ENCODE measurements at places on chromosomes 6 and 20.

DNA sequence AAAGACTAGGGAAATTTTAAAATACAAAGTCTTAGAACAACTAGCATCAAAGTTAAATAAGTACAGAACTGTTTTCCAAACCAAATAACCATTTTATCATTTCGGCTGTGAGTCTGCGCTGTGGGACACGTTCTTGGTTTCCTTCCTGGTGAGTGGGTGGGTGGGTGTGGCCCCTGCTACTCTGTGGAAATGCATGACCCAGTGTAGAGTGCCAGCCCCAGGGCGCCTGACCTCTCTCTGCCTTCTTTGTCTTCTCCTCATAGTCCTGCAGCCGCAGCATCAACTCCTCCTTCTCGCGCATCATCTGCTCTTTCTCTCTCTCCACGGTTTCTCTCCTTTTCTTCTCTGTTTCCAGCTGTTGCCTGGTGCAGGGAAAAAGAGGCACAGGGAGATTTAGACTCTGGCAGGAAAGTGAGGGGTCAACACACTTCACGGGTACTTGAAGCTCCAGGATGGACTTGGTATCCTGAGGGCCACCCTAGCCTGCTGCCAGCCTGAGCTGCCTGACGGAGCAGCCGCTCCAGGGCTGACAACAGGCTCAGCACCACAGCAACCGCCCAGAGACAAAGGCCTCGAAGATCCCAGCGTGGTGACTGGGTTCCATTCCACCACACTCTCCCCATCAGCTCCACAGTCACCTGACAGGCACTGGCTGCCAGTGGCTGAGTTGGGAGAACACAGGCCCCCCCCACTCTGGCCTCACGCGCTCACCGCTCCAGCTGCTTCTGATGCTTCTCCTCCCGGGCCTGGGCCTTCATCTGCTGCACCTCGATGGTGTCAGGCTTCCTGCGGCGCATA is 48.4 kb downstream of the EZR start:
- DNase-seq, result no peak

DNA sequence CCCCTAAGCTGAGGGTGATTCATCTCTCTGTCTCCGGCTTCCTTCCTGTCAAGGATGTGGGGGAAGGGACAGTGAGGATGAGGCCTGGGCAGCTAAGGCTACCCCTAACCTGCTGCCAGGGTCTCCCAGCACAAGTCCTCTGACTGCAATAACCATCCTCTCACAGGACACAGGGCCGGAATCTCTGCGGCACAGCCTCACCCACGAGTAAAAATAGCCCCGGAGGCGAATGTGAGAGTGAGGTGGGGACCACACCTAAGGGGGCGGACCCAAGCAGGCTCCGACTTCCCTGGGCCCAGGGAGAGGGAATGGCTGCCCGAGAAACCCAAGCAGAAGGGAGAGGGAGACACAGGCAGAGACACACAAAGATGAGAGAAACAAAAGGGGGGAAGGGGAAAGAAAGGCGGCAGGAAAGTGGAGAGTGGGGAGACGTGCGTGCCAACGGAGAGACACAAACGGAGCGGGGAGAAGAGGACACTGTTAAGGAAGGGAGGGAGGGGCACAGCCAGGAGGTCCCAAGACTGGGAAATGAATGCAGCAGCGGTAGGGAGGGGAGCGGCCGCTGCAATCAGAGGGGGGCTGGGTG is 1.4 kb downstream of the CLIC1 start:
- no peak for DNase-seq

- DNase-seq, result no peak
Observed at GRCh38 chr6:127641905-127642304, 64.9 kb downstream of the C6orf58 start.

DNA sequence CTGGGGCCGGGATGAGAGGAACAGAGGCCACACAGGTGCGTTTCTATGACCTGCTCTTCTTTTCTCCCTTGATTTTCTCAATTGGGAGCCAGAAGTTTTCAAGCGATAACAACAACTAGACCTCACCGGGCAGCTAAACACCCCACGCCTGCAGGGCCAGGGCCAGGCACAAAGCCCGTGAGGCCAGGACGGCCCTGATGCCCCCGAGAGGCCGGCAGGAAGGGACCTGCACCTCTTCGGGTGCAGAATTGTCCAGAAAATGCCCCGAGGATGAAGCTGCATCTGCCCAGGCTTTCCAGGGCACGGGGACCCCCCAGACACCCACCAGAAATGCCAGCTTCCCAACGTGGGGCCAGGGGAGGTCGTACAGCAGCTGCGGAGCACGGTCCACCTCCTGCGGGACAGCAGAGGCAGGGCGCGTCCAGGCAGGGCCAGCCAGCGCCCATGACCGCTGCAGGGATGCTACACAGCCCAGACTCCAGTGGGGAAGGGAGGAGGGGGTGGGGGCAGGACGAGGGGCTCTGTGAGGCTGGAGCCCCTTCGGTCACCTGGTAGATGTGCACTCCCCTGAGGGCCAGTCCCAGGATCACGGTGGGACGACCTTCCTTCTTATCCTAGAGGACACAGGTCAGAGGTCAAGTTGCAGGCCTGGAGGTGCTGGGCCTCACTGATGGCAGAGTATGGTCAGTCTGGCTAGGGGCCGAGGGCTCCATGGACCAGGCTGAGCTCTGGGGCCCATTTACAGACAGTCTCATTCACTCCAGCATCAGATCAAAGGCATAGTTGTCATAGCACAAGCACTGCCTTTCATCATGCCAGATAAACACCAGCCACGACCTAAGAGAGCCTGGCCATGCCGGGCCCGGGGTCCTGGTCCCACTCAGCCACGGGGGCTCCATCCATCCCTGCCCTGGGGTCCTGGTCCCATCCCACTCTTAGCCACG is 16.4 kb downstream of the FRMD1 start:
- DNase-seq, result no peak

DNA sequence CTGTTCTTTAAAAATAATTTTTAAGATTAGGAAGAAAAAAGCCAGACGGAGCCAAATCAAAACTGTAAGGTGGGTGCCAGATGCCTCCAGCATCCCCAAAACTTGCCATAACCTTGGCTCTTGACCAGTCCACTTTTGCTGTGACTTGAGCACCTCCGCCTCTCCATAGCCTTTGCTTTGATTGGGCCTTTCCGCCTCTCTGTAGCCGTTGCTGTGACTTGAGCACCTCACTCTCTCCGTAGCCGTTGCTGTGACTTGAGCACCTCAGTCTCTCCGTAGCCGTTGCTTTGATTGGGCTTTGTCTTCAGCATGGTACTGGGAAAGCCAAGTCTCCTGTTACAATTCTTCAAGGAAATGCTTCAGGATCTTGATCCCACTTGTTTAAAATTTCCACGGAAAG is 73.0 kb downstream of the YTHDF1 start:
- DNase-seq, result no peak

- no peak for DNase-seq
Observed at GRCh38 chr20:22678678-22679077, 94.3 kb upstream of the FOXA2 start.

GRCh38 chr20:8646033-8646441 is 422.9 kb upstream of the PLCB4 start:
- DNase-seq, result no peak

DNA sequence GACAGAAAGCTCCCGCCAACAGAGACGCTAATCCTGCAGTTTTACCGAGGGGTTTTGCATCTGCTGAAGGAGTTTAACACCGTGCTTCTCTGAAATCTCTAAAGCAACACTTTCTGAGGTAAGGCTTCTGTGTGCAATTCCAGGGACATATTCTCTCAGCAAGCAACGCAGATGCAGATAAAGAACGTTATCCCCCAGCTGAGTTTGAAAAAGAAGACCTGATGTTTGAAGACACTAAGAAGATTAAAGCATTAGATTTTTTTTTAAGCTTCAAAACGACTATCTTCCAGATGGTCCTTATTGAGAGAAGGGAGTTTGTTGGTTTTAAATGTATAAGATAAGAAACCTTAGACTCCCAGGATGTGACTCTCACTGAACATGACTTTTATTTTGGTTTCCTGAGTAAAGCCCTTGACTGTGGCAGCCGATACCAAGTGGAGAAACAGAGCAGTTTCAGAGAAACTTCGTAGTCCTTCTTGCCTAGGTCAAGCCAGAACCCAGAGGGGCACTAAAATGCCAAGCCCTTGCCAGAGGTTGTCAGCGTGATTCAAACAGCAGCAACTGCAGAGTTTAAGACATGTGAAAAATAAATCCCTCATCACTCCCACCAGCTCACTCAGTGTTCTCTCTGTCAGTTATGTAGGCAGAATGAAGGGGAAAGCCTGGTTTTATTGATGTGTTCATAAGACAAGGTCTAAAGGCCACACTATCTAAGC is 353.3 kb upstream of the CNR1 start:
- no peak for DNase-seq

GRCh38 chr20:49853640-49854039 is 41.0 kb downstream of the SLC9A8 start:
- no peak for DNase-seq

GRCh38 chr6:112770308-112770707 is 423.2 kb downstream of the RFPL4B start:
- no peak for DNase-seq

GRCh38 chr6:18792866-18793265 is 405.7 kb downstream of the RNF144B start:
- DNase-seq, result no peak

DNA sequence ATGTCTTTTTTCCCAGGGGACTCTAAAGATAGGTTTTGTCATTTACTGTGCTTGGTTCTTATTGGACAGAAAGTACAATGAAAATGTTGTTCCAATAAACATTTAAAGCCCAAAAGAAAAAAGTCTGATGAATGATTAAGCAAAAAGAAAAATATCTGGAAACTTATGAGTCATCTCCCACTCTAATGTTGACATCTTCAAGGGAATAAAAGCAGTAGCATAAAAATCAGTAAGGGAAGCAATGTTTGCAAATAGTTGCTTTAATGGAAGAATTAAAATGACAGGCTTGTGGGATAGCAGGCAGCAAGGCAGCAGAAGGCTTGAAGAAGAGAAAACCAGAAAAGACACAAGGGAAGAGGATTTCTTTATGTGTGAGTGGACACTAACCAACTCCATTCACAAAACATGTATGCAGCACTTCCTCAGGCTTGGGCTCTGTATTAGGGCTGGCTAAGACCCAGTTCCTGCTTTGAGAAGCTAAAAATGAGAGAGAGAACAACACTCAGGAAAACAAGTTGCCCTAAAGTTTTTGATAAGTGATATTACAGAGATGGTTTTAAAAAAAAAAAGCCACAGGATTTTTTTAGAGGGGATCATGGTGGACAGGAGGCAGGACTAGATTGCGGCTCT is 263.2 kb upstream of the NT5E start:
- DNase-seq, result no peak

DNA sequence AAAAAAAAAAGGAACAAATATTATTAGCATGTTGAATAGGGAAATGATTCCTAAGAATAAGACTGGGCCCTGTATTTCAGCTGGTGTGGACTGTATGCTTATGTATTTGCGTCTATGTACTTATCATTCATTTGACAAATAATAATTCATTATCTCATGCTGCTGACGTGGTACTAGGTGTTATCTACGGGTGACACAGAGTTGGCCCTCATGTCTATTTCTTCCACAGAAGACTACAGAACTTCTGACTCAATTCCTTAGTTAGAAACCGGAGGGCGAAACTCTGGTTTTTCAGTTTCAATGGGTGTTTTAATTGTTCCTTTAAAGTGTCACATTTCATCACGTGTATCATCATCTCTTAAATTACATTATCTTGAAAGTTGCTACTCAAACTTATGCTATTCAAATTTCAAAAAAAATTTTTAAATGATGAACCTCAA is 305.9 kb downstream of the CLIC5 start:
- no peak for DNase-seq

GRCh38 chr6:166381733-166382499 is 824 bp downstream of the MPC1 start:
- DNase-seq, result no peak

GRCh38 chr20:12882832-12883506 is 125.8 kb upstream of the SPTLC3 start:
- DNase-seq, result no peak

GRCh38 chr6:51594981-51595380 is 492.4 kb downstream of the PKHD1 start:
- DNase-seq, result no peak

GRCh38 chr20:48818481-48818987 is 9.3 kb downstream of the PREX1 start:
- no peak for DNase-seq

- DNase-seq, result no peak
Observed at GRCh38 chr20:21433329-21433890, 36.1 kb upstream of the NKX2-4 start.

DNA sequence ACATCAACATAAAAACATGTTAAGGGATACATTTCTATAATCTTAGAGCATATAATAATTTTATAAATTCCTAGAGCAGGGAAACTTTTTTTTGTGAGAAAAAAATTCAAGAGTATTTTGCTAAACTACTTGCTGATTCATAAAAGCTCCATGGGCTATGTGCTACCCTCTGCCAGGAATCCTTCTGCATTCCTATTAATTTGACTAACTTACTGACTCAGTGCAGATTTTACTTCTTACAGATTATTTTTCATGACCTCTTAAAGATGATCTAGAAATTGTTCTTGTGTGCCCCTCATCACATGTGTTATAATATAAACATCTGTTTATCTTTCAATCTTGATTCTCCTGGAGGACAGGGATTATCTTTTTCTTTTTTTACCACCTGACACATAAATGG is 5.7 kb downstream of the VTA1 start:
- no peak for DNase-seq

DNA sequence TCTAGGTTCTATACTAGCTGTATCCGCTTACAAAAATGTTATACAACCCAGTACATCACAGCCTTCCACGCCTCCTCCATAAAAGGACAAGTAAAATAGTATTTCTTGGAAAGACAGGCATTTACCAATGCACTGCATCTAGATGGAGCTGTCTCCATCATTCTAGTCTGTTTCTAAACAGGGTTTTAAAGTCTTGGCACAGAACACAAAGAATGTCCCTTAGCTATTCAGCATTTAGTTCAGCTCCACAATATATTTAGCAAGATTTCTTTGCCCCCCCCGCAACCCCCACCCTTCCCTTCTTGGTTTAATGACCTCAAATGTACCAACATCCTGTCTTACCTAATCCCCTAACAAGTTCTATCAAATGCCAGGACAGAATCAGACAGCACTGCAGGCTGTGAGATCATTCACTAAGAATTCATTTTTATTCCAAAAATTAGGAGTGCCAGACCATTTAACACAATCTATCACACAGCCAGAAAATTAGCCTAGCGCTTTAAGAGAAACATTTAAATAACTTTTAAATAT is 198.6 kb downstream of the BACH2 start:
- DNase-seq, result no peak

DNA sequence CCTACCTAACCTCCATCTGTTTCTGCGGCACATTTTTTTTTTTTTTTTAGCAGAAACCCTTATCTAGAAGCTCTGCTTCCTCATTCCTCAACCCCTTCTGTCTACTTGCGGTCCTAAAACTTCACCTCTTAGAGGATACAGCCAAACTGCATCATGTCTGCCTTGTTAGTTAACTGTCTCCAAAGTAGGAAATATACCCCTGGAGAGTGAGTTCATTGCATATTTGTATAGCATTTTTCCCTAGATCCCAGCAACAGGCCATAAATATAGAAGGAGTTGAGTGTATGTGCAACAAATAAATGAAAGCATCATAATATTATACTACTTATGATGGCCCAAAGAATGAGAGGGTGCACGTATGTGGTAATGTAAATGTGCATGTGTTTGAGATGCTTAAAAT is 1288.6 kb upstream of the GJE1 start:
- DNase-seq, result no peak

GRCh38 chr6:52161689-52162438 is 24.3 kb upstream of the IL17A start:
- DNase-seq, result no peak

GRCh38 chr20:52768694-52769093 is 203.5 kb upstream of the TSHZ2 start:
- no peak for DNase-seq

All from esophagus squamous epithelium (tissue), 5 donors.